ENCODE measurements at places on chromosomes 2 and 18.

GRCh38 chr2:177679611-177680605, 287.3 kb downstream of the AGPS start:
- DNase-seq = no peak

DNA sequence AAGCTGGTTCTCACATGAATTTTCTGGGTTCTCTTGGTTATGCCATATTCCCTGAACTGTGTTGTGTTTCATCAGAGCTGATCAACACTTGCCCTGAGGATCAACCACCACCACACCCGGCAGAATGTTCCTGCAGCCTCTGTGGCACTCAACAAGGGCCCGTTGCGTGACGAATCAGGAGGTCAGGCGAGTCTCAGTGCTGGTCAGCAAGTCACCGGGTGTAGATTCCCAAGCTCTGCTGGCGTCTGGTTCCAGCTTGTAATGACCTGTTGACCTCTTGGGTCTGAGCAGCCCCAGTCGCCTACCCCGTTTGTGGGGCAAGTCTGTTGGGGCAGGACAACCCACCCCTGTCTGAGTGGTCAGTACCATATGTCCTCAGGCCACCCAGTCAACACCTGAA, 46.0 kb downstream of the ADCY3 start:
- DNase-seq = no peak

- no peak for DNase-seq
These were observed 107.1 kb downstream of the NFATC1 start for GRCh38 chr18:79502782-79503181.

GRCh38 chr2:199994371-199994770, 39.0 kb downstream of the MAIP1 start:
- DNase-seq = no peak

DNA sequence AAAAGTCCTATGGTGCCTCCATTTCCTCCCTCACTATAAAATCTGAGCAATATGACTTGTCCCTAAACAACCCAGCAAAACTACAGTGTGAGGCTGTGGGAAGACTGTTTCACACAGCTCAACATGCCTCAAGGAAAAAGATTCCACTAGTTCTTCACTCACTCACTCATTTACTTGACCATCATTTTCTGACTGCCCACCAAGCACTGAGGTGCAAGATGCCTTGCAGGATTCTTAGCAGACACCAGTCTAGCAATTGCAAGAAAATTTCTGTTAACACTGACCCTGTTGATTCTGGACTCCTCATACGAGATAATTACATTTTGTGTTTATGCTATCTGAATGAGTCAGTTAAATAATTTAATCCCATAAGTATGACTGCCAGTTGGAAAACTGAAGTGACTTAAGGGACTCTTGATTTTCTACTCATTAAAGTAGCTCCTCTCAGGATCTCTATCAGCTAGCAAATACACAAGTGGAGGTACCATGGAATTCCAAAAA, 51.9 kb upstream of the PCBP1 start:
- no peak for DNase-seq

DNA sequence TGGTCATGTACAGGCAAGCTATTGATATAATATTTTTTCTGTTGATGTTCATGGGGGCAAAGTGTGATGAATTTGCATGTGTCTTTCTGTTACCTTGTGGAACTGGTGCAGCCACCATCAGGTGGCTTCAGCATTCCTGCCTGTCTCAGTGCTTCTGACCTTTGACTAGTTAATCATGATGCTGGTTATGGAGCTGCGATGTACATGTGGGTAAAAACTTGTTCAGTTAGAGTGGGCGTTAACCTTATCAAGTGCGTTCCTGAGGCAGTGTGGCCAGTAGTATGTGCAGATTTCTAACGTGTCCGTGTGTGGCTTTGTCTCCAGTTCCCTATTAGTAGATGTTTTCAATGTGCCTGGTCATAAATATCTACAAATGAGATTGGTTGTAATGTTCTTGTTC, 127.4 kb upstream of the ZSWIM2 start:
- DNase-seq = no peak

DNA sequence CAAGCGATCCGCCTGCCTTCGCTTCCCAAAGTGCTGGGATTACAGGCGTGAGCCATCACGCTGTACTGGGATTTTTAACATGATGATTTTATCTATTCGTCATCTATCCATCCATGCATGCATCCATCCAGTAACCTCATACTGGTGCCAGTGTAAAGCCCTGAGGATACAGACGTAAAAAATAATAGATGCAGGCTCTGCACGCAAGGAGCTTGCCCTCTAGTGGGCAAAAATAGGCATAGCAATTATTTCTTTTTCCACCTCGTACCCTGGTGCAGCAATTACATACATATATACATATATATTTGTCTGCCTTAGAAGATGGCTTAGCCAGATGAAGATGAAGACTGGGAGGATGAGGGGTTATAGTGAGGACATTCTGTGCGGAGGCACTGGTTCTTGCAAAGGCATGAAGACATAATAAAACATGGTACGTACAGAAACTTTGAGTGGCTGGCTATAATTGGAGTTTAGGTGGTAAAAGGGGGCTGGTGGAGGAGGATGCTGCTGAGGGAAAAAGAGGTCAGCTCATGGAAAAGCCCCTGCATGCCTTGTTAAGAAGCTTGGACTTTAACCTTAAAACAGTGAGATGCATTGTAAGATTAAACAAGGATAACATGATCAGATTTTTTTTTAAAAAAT, 19.6 kb upstream of the RPIA start:
- no peak for DNase-seq

DNA sequence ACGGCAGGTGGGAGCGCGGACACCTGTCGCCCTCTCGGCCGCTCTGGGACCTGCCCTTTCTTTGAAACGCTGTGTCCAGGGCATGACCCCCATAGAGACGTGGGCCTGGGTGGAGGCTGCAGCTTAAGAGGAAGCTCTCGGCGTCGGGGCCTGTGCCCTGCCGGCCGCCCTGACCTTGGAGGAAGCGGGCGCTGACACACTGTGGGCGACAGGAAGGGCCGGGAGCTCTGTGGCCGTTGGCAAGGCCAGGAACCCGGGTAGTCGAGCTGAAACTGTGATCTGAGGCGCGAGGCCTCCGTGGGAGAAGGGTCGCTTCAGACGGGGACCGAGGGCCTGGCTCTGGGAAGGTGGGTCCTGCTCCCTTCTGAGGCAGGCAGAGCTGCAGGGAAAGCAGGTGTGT, 28.2 kb downstream of the KCNG2 start:
- DNase-seq = no peak

DNA sequence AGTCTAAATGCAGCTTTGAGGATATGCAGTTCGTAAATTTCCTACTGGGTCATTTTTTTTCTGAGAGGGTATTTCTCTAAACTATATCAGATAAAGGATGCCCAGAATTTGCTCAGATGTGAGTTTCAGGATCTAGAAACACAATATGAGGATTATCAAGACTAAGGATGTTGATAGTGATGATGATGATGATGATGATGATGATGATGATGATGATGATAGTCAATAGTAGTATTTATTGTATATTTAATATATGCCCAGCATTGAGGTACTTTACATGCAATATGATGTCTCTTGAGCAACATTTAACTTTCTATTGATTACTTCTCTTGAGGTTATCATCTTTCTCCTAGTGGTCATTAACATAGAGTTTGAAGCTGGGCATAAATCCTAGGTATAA, 222.1 kb upstream of the NRP2 start:
- no peak for DNase-seq

- no peak for DNase-seq
These were observed 121.5 kb upstream of the RASGRP3 start for GRCh38 chr2:33354981-33355380.

DNA sequence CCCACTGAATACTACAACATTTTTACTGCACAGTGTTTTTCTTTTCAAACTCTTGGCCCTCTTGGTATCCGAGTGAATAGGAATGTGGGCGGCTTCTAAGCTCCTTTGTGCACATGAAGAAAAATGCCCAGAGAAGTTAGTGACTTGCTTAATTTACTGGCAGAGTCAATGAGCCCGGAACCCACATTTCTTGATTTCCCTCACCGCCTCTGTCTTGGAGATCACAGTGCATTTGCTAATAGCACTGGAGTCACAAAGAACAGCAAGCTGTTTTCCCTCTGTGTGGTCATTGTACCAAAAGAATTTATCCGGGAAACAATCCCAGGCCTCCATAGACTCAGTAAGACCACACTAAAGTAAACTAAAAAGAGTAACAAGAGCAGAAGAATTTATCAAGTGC, 18.9 kb downstream of the STON1 start:
- no peak for DNase-seq

DNA sequence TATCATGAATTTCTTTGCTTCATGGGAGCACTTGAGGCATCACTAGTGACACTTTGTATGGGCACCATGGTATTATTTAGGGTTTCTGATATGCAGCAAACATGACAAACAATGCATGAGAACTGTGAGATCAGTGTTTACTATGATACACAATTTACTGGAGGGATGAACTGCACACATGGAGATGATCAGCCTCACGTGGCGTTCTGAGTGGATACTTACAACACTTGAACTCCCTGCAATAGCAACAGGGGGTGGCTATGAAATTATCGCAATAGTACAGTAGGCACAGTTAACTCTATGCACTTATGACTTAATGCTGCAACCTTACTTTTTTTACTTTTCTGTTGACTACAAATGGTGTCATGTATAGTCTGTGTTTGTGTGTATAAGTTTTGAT, 18.5 kb upstream of the UGT1A8 start:
- no peak for DNase-seq

- no peak for DNase-seq
These were observed 75.4 kb upstream of the HNMT start for GRCh38 chr2:137888845-137889244.

GRCh38 chr2:223460774-223461211, 141.4 kb downstream of the SCG2 start:
- no peak for DNase-seq

- no peak for DNase-seq
These were observed 17.2 kb downstream of the LNPK start for GRCh38 chr2:175984846-175985245.

GRCh38 chr2:144372410-144373080, 147.4 kb downstream of the ZEB2 start:
- no peak for DNase-seq

- no peak for DNase-seq
These were observed 4.1 kb downstream of the NEMP2 start for GRCh38 chr2:190530248-190530900.

DNA sequence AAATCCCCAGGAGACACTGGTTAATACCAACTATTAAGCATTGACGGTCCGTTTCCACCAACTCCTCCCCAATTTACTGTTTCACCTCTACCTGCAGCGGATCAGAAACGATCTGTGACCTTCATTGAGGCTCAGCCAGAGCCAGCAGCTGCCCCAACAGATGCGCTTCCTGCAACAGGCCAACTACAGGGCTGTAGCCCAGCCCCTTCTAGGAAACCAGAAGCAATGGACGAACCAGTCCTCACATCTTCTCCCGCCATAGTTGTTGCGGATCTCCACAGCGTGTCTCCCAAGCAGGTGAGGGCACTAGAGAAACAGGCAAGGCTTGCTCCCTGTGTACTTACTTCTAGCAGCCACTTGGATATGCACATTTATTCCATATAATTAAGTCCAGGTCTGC, 8.5 kb upstream of the RPE start:
- DNase-seq = no peak

DNA sequence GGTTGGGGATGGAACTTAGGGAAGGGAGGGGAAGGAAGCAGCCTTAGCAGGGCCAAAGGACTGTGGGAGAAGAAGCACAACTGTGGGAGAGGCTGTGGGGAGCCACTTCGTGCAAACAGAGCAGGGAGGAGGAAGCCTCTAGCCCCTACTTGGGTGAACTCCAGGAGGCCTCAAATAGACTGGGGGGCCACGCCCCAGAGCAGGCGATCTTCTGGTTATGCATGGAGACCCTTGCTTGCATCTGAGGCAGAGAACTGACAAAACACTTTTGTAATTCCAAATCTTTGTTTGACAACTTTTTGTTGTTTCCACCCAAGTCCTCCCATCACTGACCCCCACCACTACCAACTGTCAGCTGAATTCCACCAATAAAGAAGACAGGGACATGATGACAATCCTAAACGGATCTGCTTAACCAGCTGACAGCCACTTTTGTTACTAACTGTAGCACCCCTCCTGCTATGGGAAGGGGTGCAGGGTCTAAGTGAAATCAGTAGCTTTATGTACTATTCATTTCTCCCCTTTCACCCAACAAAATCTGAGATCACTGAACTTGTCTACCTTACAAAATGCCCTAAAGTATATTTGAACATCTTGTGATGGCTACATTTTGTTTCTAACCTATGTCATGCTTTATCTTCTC, 80.5 kb upstream of the CPO start:
- no peak for DNase-seq

- no peak for DNase-seq
These were observed 147.8 kb upstream of the MMADHC start for GRCh38 chr2:149735237-149735958.

GRCh38 chr2:56519806-56520205, 336.0 kb downstream of the CCDC85A start:
- no peak for DNase-seq

GRCh38 chr2:78132391-78133370, 610.5 kb upstream of the LRRTM4 start:
- no peak for DNase-seq

GRCh38 chr18:69895066-69896047, 52.3 kb downstream of the CD226 start:
- no peak for DNase-seq

DNA sequence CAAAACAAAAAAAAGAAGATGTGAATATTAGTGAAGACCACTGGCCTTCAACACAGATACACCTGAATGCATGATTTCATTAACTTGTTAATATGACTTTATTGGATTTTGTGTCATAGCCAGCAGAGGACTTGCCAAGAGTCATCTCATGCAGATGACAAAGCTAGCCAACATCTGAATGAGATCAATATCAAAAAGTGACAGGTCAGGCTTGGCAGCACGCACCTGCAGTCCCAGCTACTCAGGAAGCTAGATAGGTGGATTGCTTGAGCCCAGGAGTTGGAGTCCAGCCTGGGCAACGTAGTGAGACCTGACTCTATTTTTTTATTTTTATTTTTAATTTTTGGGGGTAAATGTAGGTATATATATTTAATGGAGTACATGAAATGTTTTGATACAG, 54.5 kb upstream of the TGIF1 start:
- no peak for DNase-seq

GRCh38 chr18:45355944-45356520, 259.2 kb upstream of the SLC14A2 start:
- DNase-seq = no peak

- DNase-seq = no peak
These were observed 17.0 kb upstream of the FRZB start for GRCh38 chr2:182883451-182883850.

DNA sequence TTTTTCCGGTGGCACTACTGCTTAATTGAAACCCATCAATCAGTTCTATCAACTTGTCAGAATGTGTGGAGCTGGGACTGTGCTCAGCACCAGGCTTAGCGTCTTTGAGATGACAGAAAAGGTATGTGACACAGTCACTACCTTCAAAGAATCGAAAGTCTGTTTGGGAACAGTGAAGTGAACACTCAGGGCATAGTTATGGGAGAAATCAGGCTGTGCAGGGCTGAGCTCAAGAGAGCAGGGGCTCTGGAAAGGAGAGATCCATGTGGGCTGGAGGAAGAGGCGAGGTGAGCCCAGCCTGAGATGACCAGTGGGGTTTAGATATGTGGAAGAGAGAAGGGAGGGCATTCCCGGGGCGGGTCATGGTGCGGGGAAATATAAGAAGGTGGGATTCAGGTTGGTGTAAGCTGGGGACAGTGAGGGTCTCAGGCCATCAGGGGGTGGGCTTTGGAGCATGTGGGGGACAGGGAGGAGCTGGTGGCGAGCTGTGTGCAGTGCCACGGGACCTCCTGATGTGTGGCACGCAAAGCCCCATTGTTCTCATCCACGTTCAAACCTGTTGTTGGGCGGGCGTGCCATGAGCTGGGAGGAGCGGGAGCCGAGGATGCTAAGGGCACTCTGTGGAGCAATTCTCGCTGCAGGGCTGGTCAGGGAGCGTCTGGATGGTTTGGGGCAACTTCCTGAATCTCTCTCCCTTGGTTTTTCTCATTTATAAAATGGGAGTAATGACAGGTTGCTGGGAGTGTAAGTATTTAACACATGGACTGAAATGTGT, 72.5 kb downstream of the VAPA start:
- DNase-seq = no peak
